HS-27A (cell line): ENCODE measurements at places on chromosomes 7 and 10.

- DNase-seq = no peak
These were observed 87.9 kb upstream of the RNF148 start for GRCh38 chr7:122790591-122790990.

DNA sequence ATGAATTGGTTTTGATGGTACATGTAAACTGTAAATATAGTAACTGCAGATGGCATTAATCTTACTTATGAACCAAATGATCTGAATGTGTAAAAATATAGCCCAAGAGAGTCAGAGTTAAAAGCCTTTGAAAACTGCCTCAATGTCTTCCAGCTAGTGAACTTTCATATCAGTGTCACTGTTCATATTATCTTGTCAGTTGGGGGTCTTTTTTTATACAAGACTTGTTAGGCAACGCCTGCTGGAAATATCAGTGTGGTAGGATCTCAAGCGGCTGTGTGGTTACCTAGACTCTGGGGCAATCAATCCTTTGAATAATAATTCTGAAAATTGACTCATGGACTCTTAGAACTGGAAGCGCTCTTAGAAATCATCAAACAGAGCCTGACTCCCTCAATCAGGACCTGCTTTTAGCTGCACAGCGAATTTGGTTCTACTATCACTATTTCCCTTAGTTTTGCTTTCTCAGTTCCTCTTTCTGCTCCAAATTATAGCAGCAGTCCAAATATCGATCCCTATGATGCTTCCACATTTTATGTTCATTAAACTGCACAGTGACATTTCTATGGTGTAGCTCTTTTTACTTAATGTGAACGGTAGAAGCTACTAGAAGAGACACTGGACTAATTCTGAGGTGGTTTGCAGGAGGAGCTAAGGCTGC, 100.1 kb upstream of the COL1A2 start:
- no peak for DNase-seq

GRCh38 chr10:3363311-3364045, 190.9 kb upstream of the PITRM1 start:
- no peak for DNase-seq

DNA sequence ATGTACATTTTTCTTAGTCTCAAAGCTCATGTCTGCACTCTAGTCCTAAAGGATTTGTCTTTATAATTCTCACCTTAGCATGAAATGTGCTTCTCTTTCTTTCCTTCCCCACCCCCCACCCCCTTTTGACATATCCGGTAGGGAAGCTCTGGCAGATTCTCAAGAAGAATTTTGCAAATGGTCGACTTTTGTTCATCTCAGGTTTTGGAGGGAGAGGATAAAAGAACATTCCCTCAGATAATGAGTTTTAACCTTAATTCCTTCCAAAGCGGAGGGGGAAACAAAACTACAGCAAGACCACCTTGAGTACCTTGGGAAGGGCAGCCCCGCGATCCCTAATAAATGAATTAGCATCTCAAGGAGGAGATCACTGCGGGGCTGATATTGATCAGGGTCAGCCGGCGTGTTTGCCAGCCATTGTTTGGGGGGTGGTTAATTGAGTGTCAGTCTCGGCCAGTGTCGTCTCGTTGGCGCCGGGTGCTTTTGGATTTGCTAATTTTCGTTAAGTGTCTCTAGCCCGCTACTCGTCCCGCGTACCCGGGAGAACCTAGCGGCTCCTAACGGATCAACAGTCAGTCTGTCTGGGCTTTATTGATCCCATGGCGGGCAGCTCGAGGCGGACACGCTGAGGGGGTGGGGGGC, 874 bp upstream of the BAMBI start:
- DNase-seq = no peak

GRCh38 chr10:14904316-14904732, 25.7 kb downstream of the SUV39H2 start:
- DNase-seq = no peak

DNA sequence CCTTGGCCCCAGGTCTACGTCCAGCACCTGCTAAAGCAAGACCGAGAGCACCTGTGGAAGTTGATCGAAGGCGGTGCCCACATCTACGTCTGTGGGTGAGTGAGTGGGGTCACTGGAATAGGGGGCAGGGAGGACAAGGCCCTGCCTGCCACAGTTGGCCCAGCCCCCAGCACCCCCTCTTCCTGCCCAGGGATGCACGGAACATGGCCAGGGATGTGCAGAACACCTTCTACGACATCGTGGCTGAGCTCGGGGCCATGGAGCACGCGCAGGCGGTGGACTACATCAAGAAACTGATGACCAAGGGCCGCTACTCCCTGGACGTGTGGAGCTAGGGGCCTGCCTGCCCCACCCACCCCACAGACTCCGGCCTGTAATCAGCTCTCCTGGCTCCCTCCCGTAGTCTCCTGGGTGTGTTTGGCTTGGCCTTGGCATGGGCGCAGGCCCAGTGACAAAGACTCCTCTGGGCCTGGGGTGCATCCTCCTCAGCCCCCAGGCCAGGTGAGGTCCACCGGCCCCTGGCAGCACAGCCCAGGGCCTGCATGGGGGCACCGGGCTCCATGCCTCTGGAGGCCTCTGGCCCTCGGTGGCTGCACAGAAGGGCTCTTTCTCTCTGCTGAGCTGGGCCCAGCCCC, 8.1 kb downstream of the TMEM120A start:
- DNase-seq = no peak

GRCh38 chr7:130493275-130493873, 1.5 kb downstream of the MEST start:
- no peak for DNase-seq

- no peak for DNase-seq
These were observed 83.6 kb downstream of the TMEM106B start for GRCh38 chr7:12294701-12295100.

GRCh38 chr10:16016688-16017087, 156.4 kb upstream of the MINDY3 start:
- no peak for DNase-seq

GRCh38 chr7:88347090-88347489, 40.4 kb upstream of the STEAP4 start:
- no peak for DNase-seq

DNA sequence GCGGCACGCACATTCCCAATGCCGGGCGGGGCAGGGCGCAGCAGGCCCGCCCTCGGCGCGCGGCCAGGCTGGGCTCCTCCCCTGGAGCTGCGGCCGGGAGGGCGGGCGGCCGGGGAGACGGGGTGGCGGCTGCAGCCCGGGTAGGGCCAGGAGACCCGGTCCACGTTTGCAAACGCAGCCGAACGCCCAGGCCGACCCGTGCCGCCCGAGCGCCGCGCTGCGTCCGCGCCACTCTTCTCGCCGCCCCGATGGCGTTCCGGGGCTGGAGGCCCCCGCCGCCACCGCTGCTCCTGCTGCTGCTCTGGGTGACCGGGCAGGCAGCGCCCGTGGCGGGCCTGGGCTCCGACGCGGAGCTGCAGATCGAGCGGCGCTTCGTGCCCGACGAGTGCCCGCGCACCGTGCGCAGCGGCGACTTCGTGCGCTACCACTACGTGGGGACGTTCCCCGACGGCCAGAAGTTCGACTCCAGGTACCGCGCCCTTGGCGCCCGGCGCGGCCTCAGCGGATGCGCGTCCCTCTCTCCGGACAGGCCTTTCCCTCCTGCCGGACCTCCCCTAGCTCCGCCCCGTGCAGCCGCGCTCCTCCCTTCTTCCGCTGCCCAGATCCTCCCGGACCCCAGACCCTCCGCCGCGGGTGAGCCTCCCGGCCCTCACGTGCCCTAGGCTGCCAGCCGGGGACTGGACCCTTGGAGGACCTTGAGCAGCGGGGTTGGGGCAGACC, at the start of gene FKBP9:
FKBP9 (plus strand) TSS at position 115 of the 720 bp plus-strand sequence; CDS start at position 249, 134 bp downstream.
- DNase-seq = no peak

DNA sequence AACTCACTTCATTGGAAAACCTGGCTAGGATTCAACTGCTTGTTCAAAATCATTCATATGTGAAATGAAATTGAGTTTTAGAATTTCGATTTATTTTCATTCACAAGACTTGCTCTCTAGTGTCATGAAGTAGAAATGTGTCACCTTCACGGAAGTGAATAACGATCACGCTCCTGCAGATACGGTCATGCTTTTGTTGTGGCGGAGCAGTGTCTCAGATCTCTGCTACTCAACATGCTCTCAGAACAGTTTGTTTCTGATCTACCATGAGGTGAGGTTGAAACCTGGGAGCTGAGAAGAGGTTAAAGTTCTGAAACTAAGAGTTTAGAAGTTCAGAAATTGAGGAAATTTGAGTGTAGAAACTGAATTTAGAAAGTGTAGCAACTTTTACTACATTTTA, 13.8 kb upstream of the PITRM1 start:
- no peak for DNase-seq

GRCh38 chr10:30057894-30058556, 1.4 kb downstream of the JCAD start:
- no peak for DNase-seq

- no peak for DNase-seq
These were observed 60.5 kb upstream of the BET1 start for GRCh38 chr7:94064541-94065191.

GRCh38 chr10:132394201-132394811, 2.7 kb upstream of the PWWP2B start:
- no peak for DNase-seq

DNA sequence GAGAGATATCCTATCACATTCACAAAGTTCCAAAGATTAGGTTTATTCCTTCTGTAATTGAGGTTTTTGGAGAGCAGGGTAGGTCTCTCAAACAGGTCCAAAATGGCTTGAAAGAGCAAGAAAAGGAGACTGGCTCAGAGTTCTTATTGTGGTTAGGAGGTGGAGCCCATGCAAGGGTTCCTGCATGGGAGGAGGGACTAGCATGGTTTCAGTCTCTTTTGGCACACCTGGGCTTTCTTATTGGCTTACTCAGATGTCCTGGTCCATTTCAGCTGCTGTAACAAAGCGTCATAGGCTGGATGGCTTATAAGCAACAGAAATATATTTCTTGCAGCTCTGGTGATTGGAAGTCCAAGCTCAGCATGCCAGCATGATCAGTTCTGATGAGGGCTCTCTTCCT, 493.1 kb downstream of the REEP3 start:
- no peak for DNase-seq

DNA sequence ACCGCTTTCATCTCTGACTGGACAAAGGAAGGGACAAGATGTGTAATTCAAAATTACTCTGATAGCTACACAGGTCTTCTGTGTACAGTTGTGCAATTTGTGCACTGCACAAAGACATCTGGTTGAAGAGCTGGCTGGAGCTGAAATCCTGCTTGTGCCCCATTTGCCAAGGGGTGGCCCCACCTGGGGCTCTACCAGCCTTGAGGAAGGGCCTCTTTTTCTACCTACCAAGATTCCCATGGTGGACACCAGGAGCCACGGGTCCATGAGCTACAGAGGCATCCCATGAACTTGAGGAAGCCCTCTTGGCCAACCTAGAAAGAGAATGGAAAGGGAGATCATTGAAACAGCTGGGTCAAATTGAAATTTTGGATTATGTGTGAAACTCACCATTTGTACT, 43.2 kb downstream of the HHEX start:
- no peak for DNase-seq

- no peak for DNase-seq
These were observed 48.3 kb downstream of the MICALL2 start for GRCh38 chr7:1410992-1411391.

DNA sequence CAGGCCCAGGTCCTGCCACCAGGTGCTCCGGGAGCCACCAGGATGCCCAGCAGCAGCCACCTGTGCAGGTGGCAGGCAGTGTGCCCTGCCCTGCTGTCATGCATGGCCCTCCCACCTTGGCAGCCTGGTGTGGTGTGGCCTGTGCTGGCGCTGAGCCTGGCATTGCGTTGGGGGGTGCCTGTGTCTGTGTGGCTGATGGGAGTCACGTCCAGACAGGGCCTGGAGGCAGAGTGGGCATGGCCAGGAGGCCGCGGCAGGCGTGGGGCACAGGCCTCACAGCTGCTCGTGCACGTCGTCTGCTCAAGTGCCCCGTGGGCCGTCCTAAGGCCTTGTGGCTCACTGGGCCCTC, 8.7 kb downstream of the TTYH3 start:
- DNase-seq = no peak

GRCh38 chr7:136869991-136870865, 1.8 kb downstream of the CHRM2 start:
- no peak for DNase-seq

DNA sequence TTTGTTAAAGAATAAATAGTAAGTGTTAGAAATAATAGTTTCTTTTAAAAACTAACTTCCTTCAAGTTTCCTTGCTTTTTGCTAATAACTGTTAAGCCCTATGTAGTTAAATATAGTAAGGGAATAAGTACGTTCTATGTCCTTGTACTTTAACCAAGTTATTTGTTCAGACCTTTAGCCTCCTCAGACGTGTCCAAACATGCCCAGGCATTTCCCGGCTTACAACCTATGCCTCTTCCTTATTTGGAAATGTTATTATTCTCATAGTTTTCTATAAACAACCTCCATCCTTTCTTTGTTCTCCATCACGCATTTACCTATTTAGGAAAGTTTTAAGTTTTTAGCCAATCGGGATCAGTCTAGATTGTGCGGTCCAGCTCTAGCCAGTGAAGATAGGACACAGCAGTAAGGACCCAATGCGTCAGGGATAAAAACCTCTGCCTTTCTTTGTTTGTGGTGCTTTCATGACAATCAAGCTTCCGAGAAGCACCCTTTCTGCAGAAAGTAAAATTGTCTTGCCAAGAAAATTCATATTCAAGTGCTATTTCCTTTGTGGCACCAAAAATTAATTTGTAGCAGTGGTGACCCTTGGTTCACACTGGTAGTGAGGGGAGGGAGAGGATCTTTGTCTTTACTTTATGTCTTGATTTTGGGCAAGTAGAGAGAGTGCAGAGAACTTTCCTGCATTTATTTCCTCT, 851.3 kb upstream of the POM121L12 start:
- DNase-seq = no peak

- no peak for DNase-seq
These were observed 135.0 kb downstream of the RTKN2 start for GRCh38 chr10:62133618-62134017.

DNA sequence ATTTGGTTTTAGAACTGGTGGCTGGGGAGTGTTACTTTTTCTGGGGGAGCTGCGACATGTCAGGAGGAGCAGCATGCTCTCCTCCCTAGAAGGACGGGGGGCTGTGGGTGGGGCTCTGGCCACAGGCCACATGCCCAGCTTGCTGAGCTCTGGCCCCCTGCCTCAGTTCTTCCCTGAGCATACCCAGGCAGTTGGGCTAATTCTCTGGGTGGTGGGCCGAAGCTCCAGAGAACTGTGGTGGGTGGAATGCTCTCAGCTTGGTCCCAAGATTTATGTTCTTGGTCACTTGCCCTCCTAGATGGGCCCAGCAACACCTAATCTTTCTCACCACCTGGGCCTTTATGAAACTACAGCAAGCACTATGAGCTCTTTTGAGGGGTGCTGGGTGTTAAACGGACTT, 5.1 kb upstream of the ZNF775 start:
- no peak for DNase-seq

DNA sequence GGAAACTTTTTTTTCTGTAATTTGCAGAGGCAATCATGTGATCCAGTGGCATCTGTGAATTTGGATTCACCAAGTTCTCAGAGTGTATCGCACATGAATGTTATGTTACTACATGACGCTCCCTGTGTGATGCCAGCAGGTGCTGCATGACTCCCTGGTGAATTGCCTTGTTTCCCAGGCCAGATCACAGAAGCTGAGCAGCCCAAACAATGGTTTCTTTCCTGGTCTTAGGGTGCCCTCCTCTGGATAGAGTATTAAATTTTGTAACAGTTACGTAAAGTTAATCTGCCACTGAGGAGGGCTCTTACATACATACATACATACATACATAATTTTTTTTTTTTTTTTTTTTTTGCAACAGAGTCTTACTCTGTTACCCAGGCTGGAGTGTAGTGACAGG, 3.6 kb downstream of the ZSCAN21 start:
- DNase-seq = no peak

GRCh38 chr10:46553238-46554049, 3.0 kb downstream of the GPRIN2 start:
- no peak for DNase-seq

- no peak for DNase-seq
These were observed 166.8 kb downstream of the SUGCT start for GRCh38 chr7:40301486-40302068.
